ENCODE measurements at places on chromosomes 12 and 14.

GRCh38 chr12:122406701-122407164 is 15.7 kb downstream of the CLIP1 start:
- DNase-seq: no peak

- peak; percentile 10 for DNase-seq
Observed at GRCh38 chr14:104282332-104283196, 144.2 kb downstream of the KIF26A start.

GRCh38 chr12:27794818-27795584 is 15.0 kb upstream of the MANSC4 start:
- no peak for DNase-seq

- no peak for DNase-seq
Observed at GRCh38 chr12:112686373-112686772, 105.2 kb upstream of the RPH3A start.

DNA sequence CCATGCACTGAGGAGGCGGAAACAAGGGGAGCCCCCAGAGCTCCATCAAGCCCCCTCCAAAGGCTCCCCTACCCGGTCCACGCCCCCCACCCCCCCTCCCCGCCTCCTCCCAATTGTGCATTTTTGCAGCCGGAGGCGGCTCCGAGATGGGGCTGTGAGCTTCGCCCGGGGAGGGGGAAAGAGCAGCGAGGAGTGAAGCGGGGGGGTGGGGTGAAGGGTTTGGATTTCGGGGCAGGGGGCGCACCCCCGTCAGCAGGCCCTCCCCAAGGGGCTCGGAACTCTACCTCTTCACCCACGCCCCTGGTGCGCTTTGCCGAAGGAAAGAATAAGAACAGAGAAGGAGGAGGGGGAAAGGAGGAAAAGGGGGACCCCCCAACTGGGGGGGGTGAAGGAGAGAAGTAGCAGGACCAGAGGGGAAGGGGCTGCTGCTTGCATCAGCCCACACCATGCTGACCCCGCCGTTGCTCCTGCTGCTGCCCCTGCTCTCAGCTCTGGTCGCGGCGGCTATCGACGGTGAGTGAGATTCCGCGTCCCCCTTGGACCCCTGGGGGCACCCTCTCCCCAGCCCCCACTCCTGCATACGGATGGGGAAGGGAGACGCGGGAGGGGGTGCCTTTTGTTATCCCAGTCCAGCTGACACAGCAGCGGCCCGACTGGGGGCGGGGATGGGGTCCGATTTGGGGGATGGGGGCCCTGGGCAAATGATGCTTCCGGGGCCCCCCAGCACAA is 400 bp downstream of the LRP1 start:
- no peak for DNase-seq

GRCh38 chr14:99134516-99135046 is 137.4 kb downstream of the BCL11B start:
- no peak for DNase-seq

DNA sequence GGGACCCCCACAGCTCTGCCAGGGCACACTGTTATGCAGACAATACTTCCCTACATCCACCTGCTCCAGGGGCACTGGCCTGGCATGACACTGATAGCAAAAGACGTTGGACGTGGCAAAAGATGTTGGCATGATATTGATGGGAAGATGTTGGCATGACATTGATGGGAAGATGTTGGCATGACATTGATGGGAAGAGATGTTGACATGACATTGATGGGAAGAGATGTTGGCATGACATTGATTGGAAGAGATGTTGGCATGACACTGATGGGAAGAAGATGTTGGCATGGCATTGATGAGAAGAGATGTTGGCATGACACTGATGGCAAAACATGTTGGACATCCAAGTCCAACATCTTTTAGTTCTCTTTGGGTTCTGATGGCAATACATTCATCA is 11.4 kb upstream of the DEGS2 start:
- no peak for DNase-seq

GRCh38 chr12:100138048-100138802 is 4.4 kb downstream of the BLTP3B start:
- no peak for DNase-seq

DNA sequence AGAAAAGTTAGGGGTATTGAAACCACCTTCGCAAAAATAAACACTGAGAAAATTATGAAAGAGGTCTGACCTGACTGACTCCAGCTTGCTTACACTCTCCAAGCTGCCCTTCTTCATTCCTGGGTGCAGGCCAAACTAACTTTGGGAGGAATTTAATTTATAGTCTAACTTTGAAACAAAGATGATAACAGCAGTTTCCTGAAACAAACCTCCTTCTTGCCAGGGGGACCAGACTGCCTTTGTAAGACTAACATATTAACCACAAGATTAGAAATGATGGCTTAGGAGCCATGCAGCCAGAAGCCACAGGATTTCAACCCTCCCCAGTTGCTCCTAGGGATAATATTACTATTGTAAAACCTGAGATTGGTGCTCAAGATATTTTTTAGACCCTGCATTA is 13.8 kb upstream of the EEA1 start:
- DNase-seq: no peak

DNA sequence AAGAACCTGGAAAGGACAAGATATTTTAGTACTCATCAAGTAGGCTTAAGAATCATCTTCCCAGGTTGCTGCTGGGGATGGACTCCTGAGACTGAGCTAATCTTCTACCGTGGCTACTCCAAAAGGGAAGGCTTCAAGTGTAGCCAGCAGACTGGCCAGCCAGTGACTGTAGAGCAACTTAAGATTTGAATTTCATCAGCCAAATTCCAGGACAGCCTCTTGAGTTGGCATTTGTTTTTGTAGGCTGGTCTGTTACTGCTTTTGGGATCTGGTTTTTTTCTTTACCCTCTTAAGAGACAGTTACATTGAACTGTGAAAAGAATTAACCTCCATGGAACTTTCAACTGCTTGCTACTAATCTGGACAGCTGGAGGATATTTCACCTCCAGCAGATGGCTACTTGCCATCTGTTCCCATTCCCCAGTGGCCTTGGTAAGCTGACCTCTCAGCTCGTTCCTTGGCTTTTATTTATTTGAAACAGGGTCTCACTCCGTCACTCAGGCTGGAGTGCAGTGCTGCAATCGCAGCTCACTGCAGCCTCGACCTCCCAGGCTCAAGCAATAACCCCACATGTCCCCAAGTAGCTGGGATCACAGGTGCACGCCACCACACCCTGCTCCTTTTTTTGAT is 20.7 kb downstream of the VTI1B start:
- no peak for DNase-seq

GRCh38 chr12:2581293-2582045 is 213.3 kb upstream of the FKBP4 start:
- no peak for DNase-seq

DNA sequence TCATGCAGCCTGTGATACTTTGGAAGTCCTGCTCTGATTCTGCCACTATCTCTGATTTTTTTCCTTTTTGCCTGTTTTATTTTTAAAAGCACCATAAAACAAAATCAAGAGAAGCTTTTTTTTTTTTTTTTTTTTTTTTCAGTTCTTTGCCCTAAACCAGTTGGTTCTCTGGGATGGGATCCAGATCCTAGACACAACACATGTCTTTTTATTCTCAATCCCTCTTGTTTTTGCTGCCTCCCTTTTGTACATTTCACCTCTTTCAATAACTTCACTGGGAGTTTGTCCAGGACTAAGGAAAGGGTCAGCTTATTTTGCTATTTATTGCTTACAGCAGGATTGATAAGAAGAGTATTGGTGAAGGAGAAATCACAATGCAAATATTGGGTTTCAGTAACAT is 139.4 kb downstream of the GRIP1 start:
- no peak for DNase-seq

DNA sequence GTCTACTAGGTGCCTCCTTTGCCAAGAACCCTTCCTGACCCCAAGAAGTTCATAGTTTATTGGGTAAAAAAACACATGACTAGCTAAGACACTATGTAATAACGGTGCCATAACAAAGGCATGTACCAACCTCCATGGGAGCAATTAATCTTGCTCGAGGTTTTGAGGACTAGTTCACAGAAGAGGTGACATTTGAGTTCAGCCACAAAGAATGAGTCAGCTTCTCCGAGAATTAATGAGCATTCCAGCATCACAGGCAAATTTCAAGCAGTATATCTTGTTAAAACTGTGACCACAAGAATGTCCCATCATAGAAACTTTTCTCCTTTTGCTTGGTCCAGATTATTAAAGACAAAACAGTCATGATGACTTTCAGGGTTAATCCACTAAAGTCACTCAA is 113.0 kb upstream of the RAP1B start:
- no peak for DNase-seq

DNA sequence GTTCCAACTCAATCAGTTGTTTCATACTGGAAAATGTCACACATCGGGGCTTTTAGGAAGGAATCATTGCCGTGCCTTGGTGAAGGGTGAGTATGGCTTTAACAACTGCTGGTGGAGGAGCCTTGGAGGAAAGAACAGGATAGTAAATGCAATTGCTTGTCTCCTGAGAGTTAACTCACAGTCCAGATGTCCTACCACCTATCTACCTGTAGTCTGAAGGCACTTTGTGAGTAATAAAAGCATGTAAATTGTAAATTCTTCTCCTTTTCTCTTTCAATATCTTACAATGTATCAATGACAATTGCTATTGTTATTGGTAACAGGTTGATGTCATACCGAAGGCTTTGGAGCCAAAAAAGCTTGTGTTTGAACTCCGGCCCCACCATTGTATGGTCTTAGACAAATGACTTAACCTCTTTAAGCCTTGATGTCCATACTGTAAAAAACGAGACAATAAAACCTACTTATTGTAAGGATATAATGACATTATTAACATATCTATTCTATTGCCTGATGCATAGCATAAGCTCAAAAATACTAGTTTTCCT is 397.4 kb downstream of the ADAMTS20 start:
- no peak for DNase-seq

- no peak for DNase-seq
Observed at GRCh38 chr14:30159374-30159773, 231.7 kb upstream of the PRKD1 start.

- no peak for DNase-seq
Observed at GRCh38 chr14:69928111-69928523, 48.9 kb downstream of the SMOC1 start.

DNA sequence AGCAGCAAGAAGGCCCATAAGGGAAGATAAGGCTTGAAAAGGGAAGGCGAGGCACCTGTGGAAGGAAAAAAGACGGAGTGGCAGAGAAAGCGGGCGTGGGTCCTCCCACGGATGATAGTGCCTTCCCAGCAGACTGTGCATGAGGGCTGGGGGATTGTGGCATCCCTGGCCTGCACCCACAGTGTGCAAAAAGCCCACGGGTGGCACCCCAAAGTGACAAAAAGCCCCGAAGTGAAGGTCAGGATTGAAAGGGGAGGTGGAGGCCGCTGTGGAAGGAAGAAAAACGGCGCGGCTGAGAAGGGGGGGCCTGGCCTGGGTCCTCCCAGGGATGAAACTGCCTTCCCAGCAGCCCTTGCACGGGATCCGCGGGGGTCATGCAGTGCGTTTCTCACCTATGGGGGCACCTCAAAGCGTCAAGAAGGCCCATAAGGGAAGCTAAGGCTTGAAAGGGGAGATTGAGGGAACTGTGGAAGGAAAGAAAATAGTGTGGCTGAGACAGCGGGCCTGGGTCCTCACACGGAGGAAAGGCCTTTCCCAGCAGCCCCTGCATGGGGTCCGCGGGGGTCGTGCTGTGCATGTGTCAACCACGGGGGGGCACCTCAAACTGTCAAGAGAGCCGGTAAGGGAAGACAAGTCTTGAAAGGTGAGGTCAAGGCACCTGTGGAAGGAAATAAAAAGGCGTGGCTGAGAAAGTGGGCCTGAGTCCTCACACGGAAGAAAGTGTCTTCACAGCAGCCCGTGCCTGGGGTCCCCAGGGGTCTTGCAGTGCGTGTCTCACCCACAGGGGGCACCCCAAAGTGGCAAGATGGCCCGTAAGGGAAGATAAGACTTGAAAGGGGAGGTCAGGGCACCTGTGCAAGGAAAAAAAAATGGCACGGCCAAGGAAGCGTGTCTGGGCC is 274.1 kb downstream of the ALG10 start:
- no peak for DNase-seq

GRCh38 chr14:95215094-95215725 is 57.9 kb upstream of the DICER1 start:
- DNase-seq: no peak

GRCh38 chr14:31030469-31030868 is 4.3 kb upstream of the STRN3 start:
- no peak for DNase-seq

GRCh38 chr14:78302841-78303240 is 132.7 kb downstream of the NRXN3 start:
- DNase-seq: no peak

GRCh38 chr12:54047964-54048303 is 5.7 kb upstream of the HOXC4 start:
- DNase-seq: no peak

DNA sequence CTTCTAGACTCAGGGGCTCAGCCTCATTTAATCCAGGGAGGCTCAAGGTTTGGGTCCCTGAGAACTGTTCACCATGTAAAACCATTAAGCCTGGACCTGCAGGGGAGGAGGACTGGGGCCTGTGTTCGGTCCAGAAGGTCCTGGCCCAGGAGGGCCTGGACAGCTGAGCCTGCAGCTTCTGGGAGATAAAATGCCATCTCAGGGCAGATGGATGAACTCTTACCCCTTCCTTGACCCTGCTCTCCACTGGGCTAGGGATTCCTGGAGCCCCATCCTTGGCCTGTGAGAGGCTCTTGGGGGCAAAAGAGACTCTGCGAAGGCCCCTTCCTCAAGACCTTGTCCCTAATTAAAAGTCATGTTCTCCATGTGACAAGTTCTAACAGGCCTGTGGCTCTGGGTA is 51.2 kb downstream of the PRMT8 start:
- DNase-seq: no peak

DNA sequence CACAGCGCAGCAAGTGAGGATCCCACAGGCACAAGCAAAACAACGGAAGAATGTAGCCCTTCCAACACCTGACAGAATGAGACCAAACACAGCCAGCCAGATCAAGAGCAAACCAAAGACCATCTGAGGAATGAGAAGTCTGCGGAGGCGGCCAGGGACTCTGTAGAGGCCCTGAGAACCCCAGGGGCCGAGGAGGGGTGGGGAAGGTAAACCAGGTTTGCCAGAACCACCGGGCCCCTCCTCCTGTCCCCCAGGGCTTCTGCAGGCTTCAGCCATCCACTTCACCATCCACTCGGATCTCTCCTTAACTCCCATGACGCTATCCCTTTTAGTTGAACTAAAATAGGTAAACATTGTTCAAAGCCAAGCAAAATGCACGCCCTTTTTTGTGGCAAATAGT is 37.4 kb downstream of the ZCRB1 start:
- no peak for DNase-seq
